ENCODE measurements at places on chromosomes 1 and 21. TPM values are rescaled to one million over a fixed set of nuclear protein-coding genes. Genes with fewer than 3 reads are reported as not detected.

DNA sequence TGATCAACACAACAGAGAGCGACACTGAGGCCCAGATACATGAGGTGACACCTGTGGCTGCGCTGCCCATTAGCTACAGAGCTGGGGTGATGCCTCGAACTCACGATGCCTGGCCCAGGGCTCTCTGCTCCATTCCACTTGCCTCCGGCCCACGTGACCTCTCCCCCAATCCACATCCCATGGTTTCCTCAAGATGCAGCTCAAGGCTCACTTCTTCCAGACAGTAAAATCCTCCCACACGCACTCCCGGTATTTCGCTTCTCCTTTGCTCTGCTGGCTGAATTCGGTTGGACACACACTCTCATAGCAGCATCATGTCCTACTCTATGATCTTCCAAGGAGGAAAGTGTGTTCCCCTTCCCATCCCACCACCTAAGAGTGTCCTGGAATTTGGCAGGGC lies 672.5 kb downstream of the KIF26B start:
- no peak for DNase-seq

DNA sequence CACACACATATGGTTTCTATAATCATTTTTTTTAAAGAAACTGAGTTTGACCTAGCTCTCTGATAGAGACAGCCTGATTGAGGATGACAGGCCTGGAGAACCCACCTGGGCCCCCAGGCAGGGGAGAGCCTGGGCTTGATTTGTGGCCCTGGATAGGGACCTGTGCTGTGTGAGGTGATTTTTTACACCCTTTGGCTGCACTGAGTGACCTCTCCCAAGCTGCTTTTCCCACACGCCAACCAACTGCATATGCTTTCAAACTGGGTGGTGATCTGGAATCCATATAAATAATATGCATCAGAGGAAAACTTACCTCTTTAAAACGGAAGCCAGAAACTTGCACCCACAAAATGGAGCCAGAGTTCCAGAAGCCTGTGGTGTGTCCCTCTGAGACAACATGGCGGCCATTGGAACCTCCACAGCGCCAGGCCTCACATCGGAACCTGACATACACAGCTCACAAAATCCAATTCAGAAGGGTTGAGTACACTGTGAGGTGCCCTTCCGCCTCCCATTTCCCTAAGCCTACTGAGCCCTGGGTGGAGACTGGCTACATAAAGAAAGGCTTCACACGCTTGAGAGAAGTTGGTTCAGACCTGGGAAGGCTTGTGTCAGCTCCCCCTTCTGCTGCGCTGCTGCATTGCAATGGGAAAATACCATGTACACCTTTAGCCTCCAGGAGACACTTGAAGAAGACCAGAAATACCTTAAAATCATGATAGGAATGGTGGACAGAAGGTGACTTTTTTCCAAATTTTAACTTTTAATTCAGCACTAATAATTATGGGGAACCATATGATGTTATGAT lies 160.7 kb downstream of the HHIPL2 start:
- DNase-seq: no peak

DNA sequence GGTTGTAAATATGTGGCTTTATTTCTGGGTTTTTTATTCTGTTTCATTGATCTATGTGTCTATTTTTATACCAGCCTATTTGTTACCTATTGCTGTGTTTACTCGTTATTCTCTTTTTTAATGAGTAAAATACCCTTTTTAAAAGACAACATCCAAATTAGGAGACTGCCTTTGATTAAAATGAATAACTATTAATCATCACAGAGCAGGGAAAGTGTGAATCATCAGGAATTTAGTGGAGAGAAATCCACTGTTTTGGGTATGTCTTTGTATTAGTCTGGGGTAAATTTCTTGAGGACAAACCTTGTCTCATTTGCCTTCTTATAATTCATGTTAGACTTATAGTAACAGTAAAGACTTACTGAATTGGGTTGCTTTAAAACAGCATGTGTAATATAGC lies 12.1 kb downstream of the DISC1 start:
- DNase-seq: no peak

DNA sequence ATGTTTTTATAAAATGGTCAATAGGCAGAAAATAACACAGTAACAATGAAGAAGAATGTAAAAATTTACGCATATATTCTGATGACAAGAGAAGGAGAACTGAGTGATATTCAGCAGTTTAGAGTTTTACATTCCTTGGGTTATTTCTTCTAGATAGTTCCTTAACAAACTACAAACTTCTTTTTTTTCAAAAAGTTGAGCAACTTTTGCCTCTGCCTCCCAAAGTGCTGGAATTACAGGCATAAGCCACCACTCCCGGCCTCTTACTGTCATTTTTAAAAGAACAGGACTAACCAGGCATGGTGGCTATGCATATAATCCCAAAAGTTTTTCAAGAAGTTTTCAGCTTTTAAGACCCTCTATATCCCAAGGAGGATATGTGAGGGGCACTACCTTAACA lies 32.9 kb downstream of the ARNT start:
- DNase-seq: no peak

DNA sequence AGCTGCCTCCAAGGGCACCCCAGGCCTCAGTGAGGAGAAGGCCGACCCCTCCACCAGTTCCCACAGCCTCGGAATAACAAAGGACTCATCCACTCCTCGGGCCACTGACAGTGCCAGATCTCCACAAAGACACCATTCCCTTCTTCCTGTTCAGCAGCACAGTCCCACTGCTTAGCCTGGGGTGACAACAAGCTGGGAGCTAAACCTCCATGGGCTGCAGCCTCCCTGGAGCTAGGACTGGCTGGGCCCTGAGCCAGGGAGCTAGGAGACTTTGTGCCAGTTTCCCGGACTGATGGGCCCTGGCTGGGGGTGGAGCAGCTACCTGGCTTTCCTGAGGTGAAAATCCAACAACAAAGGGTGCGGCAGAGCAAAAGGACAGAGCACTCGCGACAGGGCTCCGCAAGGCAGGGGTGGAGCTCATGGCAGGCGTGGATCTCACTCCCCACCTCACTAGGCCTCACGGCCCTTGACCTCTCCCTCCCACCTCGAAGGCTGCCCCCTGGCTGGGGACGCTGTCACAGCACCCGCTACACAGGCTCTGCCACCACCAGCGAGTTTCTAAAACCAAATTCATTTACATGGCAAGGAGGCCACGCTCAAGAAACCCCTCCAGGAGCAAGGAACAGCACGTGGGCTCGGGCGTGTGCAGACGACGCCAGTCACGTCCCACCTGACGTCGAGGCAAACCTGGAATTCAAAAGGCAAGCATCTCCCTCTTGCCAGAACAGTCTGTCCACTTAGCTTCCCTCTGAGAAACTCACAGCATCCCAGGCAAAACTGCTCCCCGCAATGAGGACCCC lies 13.8 kb downstream of the SLC35E2B start:
- DNase-seq: peak; percentile 92

DNA sequence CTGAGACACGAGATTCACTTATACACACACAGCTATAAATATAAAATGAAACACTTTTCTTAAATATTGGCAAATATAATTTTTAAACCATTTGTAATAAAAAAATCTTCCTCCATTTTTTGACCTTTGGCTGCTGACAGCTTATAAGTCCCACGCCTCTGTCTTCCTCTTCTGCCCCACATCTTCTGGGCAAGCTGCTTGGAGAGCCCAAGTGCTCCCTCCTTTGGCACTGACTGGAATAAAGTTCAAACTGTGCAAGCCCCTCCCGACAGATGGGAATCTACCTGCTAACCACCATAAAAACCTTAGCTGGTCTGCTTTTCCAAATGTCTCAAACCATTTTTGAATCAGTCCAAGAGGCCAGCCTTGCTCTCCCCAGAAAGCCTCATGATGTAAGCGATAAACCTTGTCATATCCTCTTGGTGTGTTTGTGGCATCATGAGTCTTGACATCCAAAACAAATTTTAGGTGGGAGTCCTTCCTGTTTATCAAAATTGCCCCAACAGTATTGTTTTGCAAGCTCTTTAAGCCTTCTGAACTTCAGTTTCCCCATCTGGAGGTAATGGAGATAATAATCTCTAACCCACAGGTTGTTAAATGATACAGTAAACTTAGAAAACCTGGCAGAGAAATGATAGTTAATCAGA lies 99.8 kb downstream of the SNX7 start:
- DNase-seq: no peak

KCNE2 gene
- not detected for total RNA-seq

MPC2 gene
- total RNA-seq: 56.3 TPM

TCHHL1 gene
- total RNA-seq: not detected

GBP2 gene
- 52.7 TPM for total RNA-seq

All from Peyer's patch (tissue), 4 donors.